ENCODE measurements at places on chromosomes 5 and 9.

- DNase-seq, result no peak
Observed at GRCh38 chr5:33713136-33713765, 178.5 kb downstream of the ADAMTS12 start.

GRCh38 chr9:34566322-34566721 is 23.2 kb downstream of the CNTFR start:
- no peak for DNase-seq

- no peak for DNase-seq
Observed at GRCh38 chr9:99998866-99999265, 92.4 kb downstream of the STX17 start.

DNA sequence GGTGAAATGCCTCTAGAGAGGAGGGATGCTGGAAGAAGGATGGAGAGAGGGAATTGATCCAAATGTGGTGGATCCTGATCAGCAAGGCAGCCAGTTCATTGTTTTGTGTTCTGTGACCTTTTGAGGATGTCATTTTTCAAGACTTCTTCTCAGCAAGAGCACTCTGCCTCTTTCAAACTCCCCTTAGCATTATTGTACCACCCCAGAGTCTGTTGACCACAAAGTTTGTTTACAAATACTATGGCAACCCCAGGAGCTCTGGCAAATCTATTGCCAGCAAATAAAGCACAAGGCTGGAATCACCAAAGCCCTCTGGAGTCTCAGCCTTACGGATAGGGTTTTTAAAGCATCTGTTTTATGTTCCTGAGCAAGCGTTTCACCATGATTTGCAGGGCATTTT is 76.2 kb upstream of the SLC1A3 start:
- DNase-seq, result no peak

GRCh38 chr9:128002959-128003358 is 22.2 kb upstream of the EEIG1 start:
- DNase-seq, result no peak

GRCh38 chr5:143635146-143635752 is 176.7 kb upstream of the HMHB1 start:
- DNase-seq, result no peak

- no peak for DNase-seq
Observed at GRCh38 chr5:77629509-77630113, 8.9 kb downstream of the OTP start.

DNA sequence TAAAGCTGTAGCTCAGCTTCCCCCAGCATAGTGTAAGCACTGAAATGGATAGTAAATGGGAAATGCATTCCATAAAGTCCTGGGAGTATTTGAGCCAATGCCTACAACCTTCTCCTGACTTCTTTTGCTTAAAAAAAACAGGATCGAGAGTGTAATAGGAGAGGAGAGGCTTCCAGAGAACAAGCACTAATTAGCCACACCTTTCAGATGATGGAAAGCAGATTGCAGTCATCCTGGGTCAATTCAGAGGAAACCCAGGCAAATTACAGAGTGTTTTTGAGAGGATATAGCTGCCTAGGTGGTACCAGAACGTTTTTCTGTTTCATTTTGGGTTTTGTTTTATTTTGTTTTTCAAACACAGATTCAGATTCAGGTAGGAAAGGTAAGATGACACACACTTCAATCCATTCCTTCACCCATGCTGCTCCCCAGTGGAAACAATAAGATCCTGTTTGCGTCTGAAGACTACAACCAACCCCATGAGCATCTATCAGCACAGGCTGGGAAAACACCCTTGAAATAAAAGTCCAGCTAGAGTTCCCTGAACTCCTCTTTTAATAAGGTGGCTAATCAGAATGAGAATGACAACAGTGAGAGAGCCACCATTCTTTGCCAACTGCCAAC is 95.6 kb downstream of the RFK start:
- DNase-seq, result no peak

DNA sequence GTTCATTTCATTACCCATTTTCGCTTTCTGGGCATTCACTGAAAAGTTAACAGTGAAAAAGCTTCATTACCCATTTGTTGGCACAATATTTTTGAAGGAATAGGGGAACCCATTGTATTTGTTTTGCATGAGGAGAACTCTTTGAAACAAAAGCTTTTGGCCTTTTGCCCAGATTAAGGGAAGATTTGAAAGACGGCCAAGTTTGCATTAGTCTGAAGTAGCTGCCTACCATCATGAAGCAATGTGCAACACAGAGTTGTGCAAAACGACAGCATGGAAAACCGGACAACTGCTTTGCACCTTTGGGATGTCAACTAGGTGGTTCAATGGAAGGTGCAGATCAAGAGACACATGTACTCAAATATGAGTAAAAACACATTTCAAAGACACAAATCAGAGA is 84.9 kb downstream of the TRPM3 start:
- peak; percentile 42 for DNase-seq

GRCh38 chr5:108418197-108418596 is 36.3 kb upstream of the FBXL17 start:
- DNase-seq, result no peak

- peak; percentile 55 for DNase-seq
Observed at GRCh38 chr5:179791881-179792611, 1.7 kb upstream of the LTC4S start.

DNA sequence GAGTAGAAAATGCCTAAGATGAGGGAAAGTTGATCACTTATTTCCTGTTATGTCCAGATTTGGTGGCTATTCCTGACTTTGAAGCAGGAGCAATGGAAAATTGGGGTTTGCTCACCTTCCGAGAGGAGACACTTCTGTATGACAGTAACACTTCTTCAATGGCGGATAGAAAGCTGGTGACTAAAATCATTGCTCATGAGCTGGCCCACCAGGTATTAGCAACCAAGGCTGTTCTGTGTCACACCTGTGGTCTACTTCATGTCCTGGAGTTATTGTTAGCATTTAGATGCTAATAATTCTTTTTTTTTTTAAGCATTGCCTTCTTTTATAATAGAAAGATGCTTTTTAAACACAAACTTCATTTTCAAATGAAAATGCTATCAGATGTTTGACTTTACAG is 57.9 kb downstream of the LNPEP start:
- no peak for DNase-seq

- DNase-seq, result no peak
Observed at GRCh38 chr9:75000835-75001234, 27.3 kb downstream of the CARNMT1 start.

GRCh38 chr5:76174101-76174500 is 90.9 kb downstream of the SV2C start:
- no peak for DNase-seq

DNA sequence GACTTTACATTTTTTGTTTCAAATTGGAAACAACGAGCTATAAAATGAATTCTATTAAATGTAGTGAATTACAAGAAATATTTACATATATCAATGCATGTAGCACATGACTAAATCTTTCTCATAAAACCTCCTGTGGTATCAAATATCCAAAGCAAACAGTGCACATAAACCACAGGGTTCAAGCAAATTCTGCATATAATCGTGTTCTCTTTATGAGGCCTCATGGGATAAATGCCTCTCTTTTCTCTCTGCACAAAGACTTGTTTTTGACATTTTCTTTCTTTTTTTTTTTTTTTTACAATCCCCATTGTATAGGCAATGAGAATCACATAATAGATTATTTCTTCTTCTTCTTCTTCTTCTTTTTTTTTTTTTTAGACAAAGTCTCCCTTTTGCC is 1117.2 kb upstream of the DMAC1 start:
- DNase-seq, result no peak

DNA sequence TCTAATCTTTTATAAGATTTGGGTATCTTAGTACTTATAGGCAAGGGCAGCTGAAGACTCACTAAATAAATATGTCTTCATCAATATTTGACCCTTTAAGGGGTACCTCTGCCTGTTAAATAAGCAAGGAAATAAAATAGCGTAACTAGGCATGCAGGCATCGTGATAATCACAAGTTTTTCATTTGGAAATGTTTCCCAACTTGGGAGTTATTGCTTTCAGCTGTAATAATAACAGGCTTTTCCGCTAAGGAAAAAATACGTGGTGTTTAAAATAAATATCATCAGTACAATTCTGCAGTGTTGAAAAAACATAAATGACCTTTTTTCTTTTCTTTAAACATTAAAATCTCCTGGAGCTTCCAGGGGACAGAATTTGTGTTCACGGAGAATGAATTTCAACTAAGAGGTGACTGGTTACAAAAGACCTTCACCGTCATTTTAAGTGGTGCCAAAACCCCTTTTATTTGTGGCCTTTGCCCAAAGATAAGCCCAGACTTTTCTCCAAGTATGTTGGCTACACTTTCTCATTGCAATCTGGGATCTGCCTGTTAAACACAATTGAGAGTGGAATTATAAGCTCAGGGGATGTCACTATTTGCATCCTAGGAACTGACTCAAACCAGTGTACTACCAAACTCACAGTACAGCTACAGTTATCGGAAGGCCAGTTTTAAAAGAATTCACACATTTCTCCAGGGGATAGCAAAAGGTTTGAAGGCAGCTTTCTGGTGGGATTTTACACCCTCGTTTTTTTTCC is 218.6 kb downstream of the FBXL7 start:
- no peak for DNase-seq

DNA sequence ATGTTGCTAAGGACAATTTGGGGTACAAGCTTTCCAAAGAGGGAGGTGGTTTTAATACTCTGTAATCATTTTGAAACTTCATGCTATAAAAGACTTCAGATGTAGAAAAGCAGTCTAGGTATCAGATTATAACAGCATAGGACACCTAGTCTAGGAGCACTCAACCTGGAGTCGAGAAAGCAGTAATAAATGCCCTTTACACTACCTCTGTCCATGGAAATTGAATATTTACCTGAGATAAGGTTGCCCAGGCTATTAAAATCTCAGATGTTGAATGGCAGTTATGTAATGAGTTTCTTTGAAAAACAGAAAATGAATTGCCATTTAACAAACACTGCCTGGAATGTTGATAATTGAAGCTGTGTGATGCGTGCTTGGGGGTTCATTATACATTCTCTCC is 561.8 kb upstream of the DMAC1 start:
- DNase-seq, result no peak

DNA sequence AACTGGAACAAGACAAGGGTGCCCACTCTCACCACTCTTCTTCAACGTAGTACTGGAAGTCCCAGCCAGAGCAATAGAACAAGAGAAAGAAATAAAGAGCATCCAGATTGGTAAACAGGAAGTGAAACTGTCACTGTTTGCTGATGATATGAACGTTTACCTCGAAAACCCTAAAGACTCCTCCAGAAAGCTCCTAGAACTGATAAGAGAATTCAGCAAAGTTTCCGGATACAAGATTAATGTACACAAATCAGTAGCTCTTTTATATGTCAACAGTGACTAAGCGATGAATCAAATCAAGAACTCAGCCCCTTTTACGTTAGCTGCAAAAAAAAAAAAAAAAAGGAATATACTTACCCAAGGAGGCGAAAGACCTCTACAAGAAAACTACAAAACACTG is 306.6 kb downstream of the PLK2 start:
- no peak for DNase-seq

GRCh38 chr5:124103671-124104070 is 591.7 kb downstream of the CSNK1G3 start:
- no peak for DNase-seq

DNA sequence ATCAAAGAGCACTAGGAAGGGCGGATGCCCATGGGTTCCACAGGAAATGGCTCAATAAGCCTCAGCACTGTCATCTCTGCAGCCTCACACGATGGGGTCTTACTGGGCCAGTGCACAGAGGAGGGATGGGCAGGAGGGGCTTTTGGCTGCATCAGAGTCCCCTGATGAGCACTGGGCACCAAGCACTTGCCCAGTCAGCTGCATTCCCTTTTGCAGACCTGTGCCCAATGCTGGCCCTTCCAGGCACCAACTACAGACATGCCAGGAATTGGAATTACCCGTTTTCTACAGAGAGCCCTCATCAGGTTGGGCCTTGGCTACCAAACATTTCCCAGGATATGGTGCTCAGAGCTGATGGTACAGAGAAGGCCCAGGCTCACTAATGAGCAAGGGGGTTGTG is 182.5 kb downstream of the HSPA4 start:
- no peak for DNase-seq

- DNase-seq, result peak; percentile 46
Observed at GRCh38 chr9:87336914-87337333, 160.7 kb upstream of the DAPK1 start.

DNA sequence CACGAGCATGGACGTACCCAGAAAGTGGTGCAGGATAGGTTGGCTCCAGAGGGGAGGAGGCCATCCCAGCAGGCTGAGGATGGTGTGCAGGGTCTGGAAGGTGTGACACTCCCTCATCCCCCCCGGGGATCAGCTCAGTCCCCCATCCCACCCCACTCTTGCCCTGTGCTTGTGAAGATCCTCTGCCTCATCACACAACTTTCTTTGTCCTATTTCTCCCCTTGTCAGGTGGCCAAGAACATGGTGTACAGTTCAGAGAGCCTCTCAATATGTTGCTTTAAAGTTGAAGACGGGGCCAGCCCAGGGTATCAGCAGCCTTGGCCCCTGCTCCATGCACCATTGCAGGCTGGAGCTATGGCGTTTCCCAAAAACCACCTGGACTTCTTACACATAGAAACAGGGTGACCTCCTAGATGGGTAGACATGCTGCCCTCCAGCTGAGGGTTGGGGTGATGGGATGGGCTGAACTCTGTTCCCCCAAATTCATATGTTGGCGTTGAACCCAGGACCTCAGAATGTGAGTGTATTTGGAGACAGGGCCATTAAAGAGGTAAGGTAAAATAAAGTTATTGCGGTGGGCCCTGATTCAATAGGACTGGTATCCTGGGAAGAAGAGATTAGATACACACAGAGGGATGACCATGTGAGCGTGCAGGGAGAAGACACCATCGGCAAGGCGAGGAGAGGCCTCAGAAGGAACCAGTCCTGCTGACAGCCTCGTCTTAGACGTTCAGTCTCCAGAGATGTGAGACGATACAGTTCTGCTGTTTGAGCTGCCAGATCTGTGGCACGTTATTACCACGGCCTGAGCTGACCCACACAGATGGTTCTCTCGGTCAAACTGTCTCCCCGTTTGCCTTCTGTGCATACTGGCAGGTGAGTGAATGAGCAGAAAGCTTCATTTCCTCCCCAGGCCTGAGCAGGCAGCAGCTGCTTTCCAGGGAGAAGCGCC is 272.5 kb downstream of the GADD45G start:
- peak; percentile 68 for DNase-seq

DNA sequence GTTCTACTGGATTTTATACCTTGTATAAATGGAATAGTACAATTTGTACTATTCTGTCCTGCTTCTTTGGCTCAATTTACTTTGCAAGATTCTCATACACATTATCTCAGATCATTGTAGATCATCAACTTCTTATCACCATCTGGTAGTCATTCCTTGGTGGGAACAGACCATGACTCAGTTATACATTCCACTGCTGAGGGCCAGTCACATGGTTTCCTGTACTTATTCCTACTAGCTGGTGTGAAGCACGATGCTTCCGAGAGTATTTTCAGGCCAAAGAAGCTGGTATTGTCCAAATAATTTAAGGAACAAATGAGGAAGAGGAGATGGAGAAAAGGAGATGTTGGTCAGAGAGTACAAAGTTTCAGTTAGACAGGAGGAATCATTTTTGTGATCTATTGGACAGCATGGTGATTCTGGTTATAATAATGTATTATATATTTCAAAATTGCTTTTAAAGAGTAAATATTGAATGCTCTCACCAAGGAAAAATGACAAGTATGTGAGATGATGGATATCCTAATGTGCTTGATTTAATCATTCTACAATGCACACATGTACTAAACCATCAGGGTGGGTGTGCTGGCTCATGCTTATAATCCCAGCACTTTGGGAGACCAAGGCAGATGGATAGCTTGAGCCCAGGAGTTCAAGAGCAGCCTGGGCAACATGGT is 124.1 kb downstream of the SYK start:
- DNase-seq, result no peak

- DNase-seq, result no peak
Observed at GRCh38 chr5:56625541-56625940, 189.8 kb upstream of the MAP3K1 start.
